MG63 (cell line): ENCODE measurements at places on chromosomes 3 and 15. TPM values are rescaled to one million over a fixed set of nuclear protein-coding genes. Genes with fewer than 3 reads are reported as not detected.

DNA sequence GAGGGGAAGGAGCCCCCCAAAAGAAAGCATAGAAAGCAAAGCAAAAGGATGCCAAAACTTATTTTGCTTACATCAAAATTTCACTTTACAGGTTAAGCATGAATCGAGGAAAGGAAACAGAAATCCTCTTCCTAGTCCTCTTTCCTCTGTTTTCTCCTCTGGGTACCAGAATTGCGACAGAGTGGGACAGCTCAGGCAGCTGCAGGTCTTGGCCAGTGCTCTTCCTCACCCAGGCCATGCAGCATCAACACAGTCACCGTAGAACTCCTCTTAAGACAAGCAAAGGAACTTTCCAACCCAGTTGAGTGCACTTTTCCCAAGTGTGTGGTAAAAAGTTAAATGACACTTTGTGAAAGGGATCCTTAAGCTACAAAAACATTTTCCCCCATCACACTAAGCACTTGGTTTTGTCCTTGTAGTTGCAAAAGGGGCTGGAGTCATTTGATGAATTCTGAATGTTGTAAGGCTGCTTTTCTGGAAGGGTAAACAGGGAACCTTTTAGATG is 45.9 kb upstream of the MEX3B start:
- no peak for DNase-seq

DNA sequence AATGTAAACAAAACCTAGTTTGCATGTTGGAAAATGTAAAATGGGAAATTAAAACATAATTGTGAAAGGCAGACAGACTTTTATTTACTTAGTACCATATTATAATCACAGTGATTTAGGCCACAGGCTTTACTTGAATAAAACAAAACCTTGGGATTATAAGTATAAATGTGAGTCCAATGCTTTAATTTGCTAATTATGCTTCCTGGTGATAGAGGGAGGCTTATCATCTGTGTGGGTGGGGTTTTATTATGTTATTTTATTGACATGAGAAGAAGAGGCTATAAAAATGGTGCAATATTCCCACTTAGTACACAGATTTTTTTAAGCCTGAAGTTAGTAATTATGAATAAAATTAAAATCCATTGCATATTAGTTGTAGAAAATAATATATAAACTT is 248.3 kb upstream of the TBL1XR1 start:
- DNase-seq: no peak

Gene COL6A6
- total RNA-seq: not detected in 2 replicates

- DNase-seq: peak; percentile 61
Observed at GRCh38 chr15:90212221-90213098, 11.3 kb downstream of the SEMA4B start.

Gene SLC15A2
- not detected in 2 replicates for total RNA-seq

DNA sequence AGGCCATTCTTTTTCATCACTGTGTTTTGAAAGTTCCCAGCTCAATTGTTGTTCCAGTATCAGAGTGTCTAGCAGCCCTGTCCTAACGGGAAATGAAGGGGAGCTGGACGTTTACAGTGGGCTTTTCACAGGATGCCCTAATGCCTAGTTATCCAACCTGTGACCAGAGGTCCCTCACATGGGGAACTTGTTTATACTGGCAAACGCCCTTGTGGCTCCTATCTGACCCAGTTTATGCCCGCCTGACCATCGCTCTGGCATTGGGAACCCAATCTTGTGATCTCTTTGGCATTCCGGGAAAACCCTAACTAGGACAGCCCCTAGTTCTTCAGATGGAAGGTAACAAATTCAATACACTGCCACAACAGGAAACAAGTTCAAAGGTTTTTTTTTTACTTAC is 14.5 kb upstream of the MYRIP start:
- DNase-seq: no peak

DNA sequence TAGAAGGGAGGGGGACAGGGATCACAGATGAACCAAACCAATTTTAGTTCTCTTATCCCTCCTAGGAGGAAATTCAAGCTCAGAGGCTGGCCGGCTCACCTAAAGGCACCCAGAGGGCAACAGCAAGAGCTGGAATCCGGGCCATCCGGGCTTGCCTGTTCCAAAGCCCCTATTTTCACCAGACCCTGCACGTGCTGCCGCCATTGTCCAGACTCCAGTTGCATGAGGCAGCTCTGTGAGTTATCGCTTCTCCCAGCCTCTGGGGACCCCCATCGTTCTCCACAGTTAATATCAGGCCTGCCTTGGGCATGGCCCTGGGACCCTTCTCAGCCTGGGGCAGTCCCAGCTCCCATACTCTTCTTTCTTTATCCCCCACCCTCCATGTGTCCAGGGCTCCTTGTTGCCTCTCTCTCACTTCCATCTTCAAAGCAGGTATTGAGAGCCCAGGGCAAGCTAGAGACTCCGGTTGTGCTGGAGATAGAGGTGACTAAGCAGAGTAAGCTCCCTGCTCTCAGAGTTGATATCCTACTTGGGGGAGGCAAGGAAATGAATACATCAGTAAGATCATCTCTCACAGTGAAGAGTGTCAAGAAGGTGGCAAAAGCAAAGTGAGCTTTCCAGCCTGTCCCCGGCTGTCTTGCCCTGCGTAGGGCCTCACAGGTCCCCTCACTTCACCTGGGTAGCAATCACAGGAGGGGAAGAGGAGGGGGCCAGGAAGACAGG is 322.8 kb downstream of the UACA start:
- DNase-seq: no peak

Gene TRPM1
- not detected in 2 replicates for total RNA-seq

GRCh38 chr3:190575437-190576185 is 61.7 kb downstream of the IL1RAP start:
- no peak for DNase-seq

DNA sequence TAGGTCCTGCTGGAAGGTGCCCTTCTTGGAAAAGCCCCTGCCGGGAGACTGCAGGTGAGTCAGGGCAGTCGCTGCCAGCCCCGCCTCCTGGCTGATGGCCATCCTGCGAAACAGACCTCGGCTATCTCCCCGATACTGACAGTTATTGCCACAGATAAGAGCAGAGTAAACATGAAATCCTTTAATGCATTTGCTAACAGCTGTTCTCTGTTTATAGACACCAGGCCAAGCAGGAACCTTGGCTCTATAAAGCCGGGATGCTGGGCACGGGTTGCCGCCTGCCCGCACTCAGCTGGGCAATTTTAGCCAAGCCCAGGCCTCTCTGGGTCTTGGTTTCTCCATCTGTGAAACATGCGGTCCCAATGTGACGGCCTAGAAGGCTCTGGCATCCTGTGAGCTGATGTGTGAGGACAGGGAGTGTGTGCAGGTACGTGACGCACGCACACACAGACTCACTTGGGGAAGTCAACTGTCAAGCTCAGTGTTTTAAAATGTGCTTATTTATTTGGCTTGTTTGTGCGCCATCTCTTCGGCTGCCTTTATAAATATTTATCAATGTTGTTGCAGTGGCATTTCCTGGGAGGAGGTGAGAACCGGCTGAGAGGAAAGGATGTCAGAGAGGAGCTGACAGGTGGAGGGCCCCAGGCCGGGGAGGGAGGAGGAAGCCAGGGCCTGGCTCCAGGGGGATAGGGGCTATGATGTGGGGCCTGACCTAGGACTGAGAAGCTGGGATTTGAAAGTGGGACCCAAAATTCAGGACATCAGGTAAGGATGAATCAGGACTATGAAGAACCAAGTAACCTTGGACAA is 50.8 kb upstream of the PRR23E start:
- DNase-seq: no peak

Gene PIGBOS1
- 23.3 and 50.0 TPM in 2 replicates for total RNA-seq

GRCh38 chr3:60660026-60660425 is 591.2 kb downstream of the FHIT start:
- DNase-seq: no peak

DNA sequence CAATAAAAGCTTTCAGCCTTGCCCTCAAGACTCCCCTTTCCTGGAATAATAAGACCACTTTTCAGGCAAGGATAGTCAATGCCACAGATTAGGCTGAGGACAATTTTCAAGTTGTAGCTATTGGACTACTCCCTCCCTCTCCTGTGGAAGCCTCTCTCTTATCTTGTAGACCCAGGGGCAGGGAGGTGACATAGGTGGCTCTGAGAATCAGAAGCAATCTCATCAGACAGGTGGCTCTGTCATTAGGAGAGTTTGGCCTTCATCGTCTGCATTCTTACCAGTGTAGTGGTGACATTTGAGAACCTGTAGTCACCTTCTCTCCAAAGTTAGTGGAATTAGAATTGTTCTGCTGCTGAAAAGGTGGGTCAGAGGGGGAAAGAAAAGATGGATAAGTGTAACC is 80.0 kb downstream of the LARS2 start:
- DNase-seq: no peak

DNA sequence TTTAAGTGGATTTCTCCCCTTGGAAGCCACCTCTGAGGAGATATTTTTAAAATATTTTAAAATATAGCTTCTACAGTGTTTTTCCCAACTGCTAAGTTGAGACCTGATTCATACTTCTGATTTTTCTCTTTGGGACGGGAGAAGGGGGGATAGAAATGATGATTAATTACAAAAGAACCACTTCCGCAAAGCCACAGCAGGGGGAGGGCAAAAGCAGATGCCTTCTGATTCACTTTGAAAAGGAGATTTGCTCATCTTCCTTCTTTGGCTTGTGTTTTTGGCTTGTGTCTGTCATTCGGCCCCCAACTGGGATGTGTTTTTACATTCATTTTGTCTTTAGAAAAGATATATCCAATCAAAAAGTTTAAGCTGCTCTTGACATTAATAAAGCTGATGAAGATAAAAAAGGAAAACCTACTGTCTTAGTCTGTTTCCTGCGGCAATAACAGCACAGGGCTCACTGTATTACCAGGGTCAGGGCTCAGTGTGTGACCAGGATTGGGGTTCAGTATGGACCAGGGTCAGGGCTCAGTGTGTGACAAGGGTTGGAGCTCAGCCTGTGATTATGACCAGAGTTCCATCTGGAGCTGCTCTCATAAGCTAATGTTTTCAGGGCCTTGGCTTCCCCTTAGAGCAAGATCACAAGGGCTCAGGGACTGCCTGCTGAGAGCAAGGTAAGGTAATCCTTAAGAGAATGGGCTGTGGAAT is 223.2 kb downstream of the MTHFS start:
- DNase-seq: peak; percentile 79

- no peak for DNase-seq
Observed at GRCh38 chr3:157428853-157429252, 7.8 kb upstream of the PTX3 start.

Gene FGF7
- total RNA-seq: 7.1 and 9.2 TPM in 2 replicates

GRCh38 chr15:74396445-74397238 is 29.2 kb upstream of the CYP11A1 start:
- DNase-seq: peak; percentile 68

- no peak for DNase-seq
Observed at GRCh38 chr15:29747837-29748417, 74.3 kb downstream of the TJP1 start.

DNA sequence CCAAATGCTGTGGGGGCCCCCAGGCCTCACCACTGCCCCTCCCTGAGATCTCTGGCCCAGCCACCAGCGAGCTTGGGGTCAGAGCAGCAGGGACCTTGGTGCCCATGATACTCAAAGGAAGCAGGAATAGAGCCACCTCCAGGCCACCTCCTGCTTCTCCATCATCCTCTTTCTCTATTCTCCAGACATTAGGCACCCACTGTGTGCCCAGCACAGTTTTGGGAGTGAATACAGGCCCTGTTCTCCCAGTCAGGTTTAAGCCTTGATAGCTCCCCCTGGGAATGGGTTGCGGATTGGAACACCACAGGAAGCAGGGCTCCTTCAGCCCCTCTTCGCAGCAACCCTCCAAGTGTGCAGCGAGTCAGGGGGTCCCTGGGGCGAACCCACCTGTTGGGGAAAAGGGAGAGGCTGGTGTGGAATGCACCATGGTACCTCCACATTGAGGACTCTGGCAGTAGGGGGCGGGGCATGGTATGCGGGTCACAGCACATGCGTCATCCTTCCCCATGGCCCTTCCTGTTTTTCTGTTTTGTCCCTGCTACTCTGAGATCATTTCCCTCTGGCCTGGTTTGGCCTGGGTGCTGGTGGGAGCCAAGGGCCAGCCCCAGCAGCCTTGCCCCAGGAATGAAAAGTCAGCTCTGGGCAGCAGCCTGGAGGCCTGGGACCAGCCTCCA is 14.2 kb upstream of the SEMA3B start:
- DNase-seq: no peak

Gene RLBP1
- not detected in 2 replicates for total RNA-seq

Gene CD86
- not detected in 2 replicates for total RNA-seq

- DNase-seq: no peak
Observed at GRCh38 chr3:17300441-17300840, 415.7 kb downstream of the PLCL2 start.

DNA sequence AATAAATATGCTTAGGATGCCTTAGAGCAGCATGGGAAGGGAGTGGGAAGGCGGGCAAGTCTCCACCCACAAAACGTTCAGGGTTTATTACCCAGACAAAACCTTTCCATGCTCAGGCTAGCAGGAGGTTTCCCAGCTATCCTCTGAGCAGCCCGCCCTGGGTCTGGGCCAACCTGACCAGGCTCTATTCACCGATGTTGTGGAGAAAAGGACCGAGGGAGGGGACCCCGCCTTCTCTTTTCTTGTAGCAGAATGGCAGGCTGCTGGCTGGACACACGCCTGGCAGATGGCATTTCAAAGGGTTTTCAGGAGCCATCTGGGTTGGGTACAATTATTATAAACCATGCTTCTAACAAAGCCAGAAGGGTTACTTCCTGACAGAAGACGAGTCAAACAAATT is 540.9 kb downstream of the MAGI1 start:
- no peak for DNase-seq

Gene ITIH1
- not detected in 2 replicates for total RNA-seq

- no peak for DNase-seq
Observed at GRCh38 chr3:66572938-66573710, 72.3 kb upstream of the LRIG1 start.

DNA sequence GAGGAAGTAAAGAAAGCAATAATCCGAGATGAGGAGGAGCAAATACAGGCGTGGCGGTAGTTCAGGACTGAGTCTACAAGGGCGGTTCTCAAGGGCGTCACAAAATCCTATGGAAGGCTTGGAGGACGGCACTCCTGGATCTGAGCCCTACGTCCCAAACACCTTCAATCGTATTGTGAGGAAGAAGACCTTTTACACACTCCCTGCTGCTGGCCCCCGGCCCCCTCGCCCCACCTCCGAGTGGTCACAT is 747 bp downstream of the PLD1 start:
- no peak for DNase-seq

Gene ST6GAL1
- 5.6 and 9.4 TPM in 2 replicates for total RNA-seq

DNA sequence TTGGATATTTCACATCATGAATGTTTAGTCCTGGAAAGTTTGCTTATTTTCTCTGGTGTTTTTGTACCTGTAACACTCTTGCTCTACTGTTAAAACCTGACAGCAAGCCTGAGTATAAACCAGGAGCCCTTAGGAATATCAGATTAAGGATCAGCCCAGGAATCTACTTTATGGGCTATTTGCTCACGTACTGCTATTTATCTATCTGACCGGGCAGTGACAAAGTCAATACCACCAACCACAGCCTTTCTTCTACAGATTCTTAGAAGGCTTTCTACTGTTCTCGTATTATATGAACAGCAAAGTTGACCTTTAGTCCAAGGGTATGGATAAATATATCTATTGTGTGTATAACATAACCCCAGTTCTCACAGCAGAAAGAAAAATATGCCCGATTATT is 521.2 kb downstream of the RBMS3 start:
- no peak for DNase-seq

GRCh38 chr3:127680146-127680661 is 7.5 kb downstream of the ABTB1 start:
- DNase-seq: no peak

Gene SI
- total RNA-seq: not detected in 2 replicates

Gene RHO
- not detected in 2 replicates for total RNA-seq

Gene CD96
- total RNA-seq: not detected in 2 replicates

Gene EHHADH
- 2.2 and 5.6 TPM in 2 replicates for total RNA-seq

- DNase-seq: no peak
Observed at GRCh38 chr3:119989981-119990655, 104.1 kb downstream of the GSK3B start.

Gene DAZL
- not detected in 2 replicates for total RNA-seq

- no peak for DNase-seq
Observed at GRCh38 chr15:65115086-65115485, at the start of gene UBAP1L. Gene UBAP1L, minus strand, starts transcription at chr15:65115200. Its CDS starts 8,985 bp downstream, at chr15:65106215.

Gene CPNE9
- total RNA-seq: not detected in 2 replicates
